ENCODE measurements at places on chromosomes 1 and 21.

GRCh38 chr21:43571976-43572375 is 87.3 kb downstream of the HSF2BP start:
- no peak for DNase-seq

GRCh38 chr1:240178366-240178765 is 86.7 kb downstream of the FMN2 start:
- DNase-seq: no peak

DNA sequence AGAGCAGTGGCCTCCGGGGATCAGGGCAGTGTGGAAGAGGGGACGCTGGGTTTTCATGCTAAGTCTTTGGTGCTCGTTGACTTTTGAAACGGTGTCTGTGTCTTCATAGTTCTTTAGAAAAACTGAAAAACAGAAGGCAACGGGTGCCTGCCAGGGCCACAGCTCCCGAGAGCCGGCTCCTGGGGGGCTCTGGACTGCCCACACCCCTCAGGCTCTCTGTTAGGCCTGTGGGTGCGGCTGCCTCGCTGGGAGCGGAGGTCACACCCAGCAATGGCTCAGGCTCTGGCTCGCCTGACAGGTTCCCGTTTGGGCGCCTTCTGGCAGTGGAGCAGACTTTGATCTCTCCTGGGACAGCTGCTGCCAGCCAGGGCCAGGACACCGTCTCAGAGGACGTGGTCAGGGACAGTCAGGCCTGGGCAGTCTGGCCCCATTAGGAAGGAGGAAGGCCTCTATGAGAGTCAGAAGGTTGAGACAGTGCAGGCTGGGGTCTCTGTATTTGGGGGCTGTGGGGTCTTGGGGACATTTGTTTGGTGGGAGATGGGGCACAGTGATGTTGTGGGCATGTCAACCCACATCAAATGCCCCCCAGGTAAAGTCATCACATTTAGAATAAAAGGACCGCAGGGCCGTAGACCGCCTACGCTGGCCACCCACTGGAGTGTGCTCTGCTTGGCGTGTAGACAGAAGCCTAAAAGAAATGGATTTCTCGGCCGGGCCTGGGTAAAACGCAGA is 5.6 kb downstream of the ARHGEF16 start:
- DNase-seq: no peak

DNA sequence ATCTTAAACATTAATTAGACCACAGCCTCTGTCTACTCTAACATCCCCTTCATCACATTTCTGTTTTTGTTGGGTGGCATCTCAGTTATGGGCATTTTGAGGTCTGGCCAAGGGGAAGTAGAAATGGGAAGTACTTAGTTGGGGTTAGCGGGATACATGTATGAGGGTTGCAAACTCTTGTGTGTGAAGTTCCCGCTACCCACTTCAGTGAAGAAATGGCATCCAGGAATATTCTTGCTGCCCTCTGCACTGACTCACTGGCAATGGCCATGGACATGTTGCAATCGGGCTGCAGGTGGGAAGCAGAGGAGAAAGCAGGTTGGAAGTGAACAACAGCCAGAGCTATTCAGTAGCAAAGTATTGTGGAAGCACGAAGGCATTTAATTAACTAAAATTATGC is 7.4 kb downstream of the CD48 start:
- no peak for DNase-seq

DNA sequence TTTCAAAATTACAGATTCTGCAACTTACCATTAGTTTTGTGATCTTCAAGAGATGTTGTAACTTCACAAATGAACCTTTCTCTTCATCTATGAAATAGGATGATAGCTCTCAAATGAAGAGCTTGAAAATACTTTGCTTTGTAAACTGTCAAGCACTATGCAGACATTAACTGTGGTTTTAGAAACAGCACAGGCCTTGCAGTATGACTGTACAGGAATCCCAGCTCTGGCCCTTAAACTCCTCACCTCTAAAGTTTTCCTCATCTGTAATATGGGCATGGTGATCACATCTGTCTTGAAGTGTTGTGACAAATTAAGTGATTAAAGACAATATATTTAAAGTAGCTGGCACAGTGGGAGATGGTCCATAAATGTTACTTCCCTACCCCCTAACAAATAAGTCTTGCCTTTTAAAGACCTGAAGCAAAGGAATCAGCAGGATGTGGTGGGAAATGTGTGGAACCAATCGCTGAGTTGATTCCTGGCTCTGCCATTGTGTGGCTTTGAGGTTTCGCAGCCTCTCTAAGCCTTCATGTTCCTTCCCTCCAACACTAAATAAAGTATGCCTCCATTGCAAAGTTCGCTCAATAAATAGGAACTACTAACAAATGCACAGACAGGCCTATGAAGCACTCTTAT is 5.5 kb upstream of the PTP4A2 start:
- no peak for DNase-seq

- DNase-seq: no peak
These were observed 110.8 kb downstream of the KCND3 start for GRCh38 chr1:111878649-111879048.

DNA sequence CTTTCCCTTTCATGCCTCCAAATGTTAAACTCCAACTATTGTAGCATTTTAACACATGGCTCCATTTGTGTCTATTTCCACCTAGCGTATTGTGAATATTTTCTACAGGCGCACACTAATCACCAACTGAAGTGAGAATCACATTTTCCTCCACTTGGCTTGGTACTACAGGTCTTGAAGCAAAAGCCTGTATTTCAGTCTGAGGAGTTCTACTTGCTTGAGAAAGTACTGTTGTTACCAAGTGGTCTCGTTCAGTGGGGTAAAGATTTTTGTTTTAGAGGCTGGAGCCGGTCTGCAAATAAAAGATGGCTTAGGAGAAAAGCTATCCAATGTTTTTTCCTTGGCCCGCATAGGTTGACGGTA is 550 bp upstream of the PTBP2 start:
- DNase-seq: no peak

DNA sequence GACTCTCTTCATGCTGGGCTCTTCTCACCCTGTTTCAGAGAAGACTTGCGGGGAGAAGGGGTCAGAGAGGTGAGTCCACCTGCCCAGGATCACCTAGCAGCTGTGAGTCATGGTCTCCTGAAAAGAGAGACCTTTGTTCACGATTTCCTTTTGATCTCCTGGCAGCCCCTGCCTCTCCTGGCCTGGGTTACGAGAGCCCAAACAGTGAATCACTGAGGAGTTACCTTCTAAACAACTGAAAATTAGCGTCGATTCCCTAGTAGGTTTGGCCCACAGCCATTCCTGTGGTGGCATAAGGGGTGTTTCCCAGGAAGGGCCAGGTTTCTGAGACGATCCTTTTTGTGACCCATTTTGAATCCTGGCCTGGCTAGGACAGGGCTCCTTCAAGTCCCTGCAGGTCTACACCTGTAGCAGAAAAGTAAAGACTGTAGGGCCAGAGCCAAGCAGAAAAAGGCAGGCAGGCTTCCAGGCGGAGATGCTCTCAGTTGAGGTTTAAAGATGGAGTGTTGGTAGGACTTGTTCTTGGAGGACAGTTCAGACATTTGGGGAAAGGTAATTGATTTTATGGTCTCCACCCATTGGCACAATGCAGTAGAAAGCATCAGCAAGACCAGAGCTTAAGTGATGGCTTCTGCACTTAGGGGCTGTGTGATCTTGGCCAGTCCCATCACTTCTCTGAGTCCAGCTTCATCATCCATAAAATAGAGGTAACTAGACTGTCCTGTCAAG is 2.1 kb upstream of the PLA2G2E start:
- no peak for DNase-seq

DNA sequence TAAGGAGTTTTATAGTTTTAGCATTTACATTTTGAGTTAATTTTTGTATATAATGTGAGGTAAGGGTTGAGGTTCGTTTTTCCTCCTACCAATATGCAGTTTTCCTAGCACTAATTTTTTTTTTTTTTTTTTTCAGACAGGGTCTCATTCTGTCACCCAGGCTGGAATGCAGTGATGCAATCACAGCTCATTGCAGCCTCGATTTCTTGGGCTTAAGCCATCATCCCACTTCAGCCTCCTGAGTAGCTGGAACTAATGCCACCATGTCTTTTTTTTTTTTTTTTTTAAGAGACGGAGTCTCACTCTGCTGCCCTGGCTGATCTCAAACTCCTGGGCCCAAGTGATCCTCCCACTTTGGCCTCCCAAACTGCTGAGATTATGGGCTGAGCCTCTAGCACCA is 2.5 kb upstream of the UBASH3A start:
- no peak for DNase-seq

Data from left renal cortex interstitium (tissue), 4 donors.